HT-29 (cell line): ENCODE measurements at places on chromosomes 1 and 21. TPM values are rescaled to one million over a fixed set of nuclear protein-coding genes. Genes with fewer than 3 reads are reported as not detected.

DNA sequence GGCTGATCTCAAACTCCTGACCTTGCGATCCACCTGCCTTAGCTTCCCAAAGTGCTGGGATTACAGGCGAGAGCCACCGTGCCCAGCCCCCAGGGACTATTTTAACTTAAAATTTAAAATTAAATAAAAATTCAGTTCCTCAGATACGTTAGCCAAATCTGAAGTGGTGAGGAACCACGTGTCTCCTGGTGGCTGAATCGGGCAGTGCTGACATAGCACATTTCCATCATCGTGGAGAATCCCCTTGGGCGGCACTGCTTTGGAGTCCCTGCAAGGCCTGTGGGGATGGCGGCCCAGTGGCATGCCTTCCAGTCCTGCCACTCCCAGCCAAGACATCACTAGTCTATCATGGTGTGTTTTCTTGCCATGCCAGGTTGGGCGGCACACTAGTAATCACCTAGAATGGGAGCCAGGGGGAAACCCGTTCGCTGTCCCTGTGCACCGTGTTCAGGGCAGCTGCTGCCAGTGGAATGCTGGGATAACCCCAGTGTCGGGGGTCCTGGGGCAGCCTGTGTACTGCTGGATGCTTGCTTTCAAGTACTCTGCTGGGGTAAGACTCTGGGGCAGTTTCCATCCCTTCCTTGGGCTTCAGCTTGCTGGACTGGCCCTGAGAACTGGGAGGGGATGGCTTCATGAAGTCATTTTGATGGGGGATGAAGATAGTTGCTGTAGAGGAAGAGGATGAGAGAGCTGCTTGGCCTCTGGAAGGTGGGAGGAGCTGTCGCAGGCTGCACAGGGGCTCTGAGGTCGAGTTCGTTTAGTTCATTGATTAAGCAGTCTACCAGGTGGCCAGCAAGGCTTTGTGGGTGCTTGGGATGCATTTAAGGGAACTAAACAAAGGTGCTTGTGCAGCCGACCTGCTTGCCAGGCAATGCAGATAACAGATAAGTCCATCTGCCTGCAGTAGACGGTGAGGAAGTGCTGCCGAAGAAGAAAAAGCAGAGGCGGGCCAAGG lies 4.6 kb downstream of the ZBTB48 start:
- DNase-seq = no peak

DNA sequence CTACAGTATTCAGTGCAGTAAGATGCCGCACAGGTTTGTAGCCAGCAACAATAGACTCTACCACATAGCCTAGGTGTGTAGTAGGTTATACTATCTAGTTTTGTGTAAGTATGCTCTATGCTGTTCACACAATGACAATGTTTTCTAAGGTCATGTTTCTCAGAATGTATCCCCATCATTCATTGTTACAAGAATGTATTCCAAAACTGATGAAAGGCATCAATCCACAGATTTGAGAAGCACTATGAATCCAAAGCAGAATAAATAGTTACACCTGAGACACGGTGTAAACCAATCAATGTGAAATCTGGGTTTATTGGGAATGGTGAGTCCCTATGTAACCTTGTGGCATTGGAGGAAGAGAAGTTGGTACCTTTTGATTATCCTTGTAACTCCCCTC lies 54.5 kb upstream of the MARK1 start:
- DNase-seq = no peak

- DNase-seq = no peak
Measured at GRCh38 chr1:84700070-84700469, 9.8 kb upstream of the SSX2IP start.

GRCh38 chr21:45541221-45542039 lies 810 bp downstream of the SLC19A1 start:
- DNase-seq = peak; percentile 45

DNA sequence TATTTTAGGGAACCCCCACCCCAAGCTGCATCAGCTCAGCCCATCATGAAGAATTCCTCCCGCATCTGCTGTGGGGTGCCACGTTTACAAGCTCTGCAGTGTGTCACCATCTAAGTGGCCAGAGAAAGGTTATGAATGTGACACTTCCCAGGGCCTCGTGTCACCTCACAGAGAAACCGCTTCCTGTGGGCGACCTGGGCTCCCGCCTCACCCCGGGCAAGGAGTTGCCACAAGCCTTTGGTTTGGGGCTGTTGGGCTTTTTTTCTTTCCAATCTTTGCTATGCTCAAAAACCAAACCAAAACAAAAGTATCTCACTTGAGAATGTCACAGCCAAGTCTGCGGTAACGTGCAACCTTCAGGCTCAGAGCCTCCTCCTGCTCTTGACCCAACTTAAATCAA lies 82.1 kb upstream of the ARHGEF16 start:
- DNase-seq = no peak

GRCh38 chr1:170156594-170156993 lies 10.8 kb downstream of the NTMT2 start:
- no peak for DNase-seq

DNA sequence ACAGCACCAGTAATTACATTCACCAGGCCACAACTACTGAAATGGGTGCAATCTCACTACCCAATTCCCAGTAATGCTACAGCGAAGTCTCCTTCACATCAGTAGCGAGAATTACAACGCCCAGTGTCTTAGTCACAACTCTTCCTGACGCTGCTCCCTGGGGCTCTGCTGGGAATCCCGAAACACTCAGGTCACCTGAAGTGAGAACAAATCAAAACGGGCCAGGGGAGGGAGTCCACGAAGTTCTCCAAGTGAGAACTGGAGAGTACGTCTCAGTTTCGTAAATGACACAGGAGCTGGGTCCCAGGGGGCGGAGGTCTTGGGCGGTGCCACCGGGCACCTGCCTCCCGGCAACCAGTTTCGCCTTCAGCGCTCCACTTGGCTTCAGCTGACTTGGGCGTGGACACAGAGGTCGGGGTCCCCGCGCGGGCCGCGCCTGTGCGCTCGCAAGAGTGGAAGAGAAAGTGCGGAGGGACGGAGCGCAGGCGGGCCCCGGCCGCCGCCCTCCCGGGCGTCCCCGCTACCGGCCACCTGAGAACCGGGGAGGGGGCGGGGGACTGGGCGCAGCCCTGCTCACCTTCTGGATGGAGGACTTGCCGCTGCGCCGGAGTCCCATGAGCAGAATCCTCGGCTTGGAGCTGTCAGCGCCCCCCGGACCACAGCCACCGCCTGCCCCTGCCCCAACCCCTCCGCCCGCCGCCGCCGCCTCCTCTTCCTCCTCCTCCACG lies 575 bp downstream of the RRAGC start:
- peak; percentile 48 for DNase-seq

DNA sequence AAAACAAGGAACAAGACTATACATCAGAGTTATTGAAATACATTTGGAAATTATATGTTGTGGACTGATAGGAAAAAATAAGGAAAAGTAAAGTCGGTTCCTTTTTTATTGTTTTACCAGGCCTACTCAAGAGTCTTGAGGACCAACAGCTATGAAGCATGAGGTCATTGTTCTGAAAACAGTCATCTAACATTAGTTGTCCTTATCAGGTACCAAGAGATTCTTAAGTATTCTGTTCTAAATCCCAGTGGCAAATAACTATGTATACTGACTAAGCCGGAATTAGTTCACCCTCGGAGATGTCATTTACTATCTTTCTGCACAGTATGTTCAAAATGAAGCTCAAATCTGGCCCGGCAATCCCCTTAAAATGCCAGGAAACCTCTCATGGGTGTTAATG lies 585 bp downstream of the ADGRL4 start:
- no peak for DNase-seq

DNA sequence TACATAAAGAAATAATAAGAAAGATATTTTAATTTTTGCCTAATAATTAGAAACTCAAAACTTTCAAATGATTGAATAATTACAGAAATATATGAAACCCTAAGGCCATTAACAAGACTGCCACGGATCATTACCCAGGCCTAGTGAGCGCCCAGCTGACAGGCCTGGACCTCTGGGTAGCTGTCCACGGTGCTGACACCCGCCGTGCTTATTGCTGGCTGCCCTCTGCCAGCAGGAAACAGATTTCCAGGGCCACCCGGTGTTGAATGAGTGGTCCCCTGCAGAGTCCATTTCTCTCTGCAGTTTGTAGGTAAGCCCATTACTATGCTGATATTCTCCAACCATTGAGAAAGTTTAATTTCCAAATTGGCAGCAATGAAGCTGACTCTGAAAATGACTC lies 254.4 kb upstream of the GJB5 start:
- peak; percentile 50 for DNase-seq

DNA sequence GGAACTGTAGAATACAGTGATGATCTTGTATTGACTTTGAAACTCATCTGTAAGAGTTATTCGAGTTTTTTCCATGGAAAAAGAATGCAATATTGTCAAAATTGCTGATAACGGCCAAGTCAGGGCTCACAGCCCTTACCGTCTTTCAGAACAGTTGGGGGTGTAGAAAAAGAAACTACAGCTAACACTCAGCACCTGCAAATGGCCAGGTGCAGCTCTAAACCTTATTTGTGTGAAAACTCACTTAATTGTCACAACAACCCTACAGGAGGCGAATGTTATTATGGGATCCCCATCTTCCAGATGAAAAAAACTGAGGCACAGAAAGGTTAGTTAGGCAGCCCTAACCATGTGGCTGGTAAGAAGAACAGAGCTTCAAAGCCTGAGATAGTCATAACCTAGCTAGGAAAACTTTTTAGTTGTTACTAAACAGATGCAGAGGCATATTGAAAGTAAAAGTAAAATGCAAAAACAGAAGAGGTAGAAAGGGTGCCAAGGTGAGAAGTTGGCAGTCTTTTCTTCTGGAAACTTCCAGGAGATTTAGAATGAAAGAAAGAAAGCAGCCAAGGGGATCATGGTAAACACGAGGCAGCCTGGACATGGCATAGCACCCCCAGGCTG lies 76.4 kb downstream of the DSCAM start:
- DNase-seq = no peak

DNA sequence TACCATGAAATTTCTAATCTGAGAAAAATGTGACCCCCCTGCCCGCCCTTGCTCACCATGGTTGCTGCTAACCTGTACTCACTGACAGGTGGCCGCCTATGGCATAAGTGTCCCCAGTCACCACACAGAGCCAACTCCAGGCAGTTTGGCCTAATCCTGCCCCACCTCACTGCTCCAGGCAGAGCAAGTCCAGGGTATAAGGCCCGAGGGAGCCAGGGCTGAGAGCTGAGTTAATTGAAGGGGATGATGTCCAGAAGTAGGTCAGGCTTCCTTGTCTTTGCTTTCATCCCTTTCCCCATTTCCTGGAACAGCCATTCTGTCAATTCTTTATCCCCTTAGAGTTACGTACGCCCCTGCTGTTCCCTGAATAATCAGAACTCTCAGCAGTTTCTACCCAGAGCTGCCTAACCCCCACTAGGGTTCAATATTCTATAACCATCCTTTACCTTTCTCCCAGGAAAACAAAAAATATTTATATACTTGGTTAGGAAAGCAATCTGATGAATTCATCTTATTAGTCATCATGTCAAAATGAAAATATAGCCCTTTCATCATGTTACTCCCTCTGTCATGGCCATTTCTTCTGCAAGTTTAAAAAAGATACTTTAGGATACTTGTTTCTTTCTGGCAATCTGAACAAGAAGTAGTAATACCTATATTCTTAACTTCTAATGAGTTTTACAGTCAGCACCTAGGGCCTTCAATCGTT lies 29.4 kb upstream of the CD101 start:
- DNase-seq = no peak

DNA sequence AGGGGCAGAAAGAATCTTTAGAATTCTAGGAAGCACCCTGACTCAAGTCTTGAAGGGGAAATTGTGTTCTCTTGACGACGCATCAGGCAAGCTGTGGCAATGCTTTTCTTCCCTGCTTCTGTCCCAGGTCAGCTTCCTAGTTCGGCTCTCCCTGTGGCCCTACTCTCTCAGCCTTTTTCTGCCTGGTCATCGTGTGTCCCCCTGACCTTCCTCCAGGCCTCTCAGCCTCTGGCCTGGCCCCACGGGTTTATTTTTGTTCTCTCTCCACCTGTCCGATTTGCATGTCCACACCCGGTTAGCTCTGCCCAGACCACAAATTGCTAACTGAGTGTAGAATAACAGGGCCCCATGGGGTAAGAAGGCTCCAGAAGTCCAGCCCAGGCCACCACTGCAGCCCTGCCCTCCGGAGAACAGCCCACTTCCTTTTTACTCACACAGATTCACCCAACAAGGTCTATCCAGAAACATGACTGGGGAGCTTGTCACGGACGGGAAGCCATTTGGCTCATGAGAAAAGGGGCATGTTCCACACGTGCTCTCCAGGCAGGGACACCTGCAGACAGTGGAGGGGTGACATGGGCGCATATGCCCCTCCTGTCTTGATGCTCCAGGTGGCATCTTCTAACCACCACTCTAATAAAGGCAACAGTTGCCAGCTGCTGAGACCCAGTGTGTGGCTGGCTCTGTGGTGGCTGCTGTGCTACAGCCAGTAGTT lies 9.8 kb downstream of the KCNN3 start:
- DNase-seq = no peak

- peak; percentile 5 for DNase-seq
Measured at GRCh38 chr1:107536266-107536665, 395.4 kb downstream of the NTNG1 start.

GRCh38 chr1:16302709-16303627 lies 49.3 kb downstream of the FBXO42 start:
- DNase-seq = no peak

DNA sequence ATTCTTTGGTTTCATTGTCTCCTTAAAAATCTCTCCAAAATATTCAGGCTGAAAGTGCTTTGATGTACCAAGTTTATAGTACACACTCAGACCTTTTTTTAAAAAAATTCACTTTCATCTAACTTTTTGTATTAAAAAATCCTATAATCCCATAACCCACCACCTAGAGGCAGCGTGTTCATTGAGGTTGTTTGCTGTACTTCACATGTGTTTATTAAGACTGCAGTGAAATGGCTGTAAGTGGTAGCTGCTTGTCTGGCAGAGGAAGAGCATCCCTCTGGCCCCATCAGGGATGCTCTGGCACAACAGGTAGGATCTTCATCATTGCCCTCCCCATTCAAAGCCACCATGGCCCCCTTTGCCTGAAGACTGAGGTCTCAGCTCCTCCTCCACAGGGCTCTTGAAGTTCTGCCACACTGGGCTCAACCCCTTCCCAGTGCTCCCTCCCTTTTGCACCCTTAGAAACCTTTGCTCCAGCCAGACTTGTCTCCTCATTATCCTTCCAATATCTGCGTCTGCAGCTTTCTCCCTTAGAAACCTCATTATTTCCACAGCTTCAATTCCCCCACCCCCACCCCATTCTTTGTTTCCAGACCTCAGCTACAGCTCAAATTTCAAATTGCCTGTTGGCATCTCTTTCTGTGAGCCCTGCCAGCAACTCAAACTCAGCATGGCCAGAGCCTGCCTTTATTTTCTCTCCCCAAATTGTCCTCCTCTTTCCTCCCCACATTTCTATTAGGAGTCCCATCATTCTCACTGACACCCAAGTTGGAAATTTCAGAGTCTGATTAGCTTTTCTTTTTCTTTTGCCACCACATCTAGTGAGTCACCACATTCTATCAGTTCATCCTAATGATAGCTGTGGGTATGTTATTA lies 369.6 kb upstream of the USP24 start:
- DNase-seq = no peak

GRCh38 chr1:231927431-231927830 lies 300.8 kb downstream of the DISC1 start:
- no peak for DNase-seq

- peak; percentile 35 for DNase-seq
Measured at GRCh38 chr1:50750021-50750619, 209.9 kb downstream of the FAF1 start.

The TNFRSF8 gene
- 0.10 TPM in 1 of 2 replicates, not detected in the other for total RNA-seq

The OR2L2 gene
- total RNA-seq = not detected in 2 replicates

The RAD54L gene
- total RNA-seq = 22.0 and 32.5 TPM in 2 replicates

The HSPB7 gene
- not detected in 2 replicates for total RNA-seq

The LRRN2 gene
- total RNA-seq = 0.05 TPM in 1 of 2 replicates, not detected in the other

The SLC16A4 gene
- 4.8 and 5.6 TPM in 2 replicates for total RNA-seq
